ENCODE measurements at places on chromosomes 5 and 9.

DNA sequence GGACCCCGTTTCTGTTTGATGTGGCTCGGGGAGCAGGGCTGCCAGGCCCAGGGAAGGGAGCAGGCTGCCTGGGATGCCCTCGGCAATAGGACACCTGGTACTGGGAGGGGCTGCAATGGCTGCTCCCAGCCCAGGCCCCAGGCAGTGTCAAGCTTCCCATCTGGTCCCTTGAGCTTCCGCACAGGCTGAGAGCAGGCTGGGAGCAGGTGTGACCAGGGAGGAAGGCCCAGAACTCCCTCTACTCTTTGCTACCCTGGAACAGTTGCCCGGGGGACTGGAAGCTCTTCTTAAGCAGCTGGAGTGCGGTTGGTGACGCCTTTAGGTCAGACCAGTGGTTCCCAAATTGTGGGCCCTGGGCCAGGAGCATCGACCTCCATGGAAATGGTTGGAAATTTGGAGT, 186.9 kb downstream of the GADD45G start:
- DNase-seq = no peak

DNA sequence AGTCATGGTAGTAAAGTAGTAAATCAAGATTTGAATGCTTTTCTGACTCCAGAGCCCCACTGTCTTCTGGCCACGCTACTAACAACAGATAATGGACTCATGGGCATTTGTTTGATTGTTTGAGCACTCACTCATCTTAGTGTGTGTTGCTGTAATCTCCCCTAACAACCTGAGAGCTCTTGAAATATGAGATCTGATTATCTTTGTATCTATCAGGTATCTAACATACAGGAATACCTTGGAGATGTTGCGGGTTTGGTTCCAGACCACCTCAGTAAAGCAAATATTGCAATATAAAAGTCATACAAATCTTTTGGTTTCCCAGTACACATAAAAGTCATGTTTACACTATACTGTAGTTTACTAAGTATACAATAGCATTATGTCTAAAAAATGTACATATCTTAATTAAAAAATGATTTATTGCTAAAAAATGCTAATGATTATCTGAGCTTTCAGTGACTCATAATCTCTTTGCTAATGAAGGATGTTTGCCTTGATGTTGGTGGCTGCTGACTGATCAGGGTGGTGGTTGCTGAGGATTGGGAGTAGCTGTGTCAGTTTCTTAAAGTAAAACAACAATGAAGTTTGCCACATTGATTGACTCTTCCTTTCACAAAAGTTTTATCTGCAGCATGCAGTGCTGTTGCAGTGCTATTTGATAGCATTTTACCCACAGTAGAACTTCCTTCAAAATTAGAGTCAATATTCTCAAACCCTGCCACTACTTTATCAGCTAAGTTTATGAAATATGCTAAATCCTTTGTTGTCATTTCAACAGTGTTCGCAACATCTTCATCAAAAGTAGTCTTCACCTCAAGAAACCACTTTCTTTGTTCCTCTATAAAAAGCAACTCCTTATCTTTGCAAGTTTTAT, 92.2 kb downstream of the ZNF462 start:
- no peak for DNase-seq

- no peak for DNase-seq
Measured at GRCh38 chr5:80481019-80481893, 6.6 kb upstream of the FAM151B start.

- DNase-seq = no peak
Measured at GRCh38 chr5:154199671-154200220, 9.2 kb downstream of the GALNT10 start.

GRCh38 chr9:128781187-128782070, 5.6 kb upstream of the TBC1D13 start:
- no peak for DNase-seq

DNA sequence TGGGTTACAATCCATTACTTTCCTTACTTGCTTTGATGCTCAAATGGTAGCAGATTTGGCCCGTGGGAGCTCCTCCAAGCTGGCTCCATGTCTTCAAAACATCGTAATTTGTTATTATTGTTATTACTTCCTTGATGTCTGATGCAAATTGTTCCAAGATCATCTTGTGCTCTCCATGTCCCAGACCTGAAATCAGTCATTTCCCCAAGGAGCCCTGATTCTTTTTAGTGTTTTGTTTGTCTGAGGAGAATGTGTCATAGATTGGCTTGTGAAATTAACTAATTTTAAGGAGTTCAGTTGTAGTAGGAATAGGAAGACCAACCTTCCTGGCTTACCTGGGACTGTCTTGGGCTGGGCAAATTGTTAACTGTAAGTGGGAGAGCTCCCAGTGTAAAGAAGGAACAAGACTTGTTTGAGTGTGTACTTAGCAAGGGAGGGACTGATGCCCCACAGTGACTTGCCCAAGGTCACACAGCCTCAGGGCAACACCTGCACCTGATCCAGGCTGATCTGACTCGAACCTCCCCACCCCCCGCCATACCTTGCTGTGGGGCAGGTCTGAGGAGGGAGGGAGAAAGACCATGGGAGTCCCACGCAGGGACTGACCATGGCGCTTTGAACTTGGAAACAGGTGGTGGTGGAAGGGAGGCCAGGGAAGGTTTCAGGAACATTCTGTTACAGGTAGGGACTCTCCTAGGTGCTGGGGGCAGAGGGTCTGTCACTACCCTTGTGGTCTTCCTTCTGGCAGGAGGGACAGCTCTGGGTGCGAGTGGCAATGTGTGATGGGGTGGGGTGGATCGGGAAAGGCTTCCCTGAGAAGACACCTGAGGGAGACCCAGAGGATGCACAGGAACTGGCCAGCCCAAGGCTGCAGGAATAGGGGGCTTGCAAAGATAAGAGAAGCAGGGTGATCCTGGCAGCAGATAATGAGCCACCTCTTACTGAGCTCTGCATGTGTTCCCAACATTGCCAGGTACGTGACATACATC, 2.7 kb upstream of the BICD2 start:
- no peak for DNase-seq

DNA sequence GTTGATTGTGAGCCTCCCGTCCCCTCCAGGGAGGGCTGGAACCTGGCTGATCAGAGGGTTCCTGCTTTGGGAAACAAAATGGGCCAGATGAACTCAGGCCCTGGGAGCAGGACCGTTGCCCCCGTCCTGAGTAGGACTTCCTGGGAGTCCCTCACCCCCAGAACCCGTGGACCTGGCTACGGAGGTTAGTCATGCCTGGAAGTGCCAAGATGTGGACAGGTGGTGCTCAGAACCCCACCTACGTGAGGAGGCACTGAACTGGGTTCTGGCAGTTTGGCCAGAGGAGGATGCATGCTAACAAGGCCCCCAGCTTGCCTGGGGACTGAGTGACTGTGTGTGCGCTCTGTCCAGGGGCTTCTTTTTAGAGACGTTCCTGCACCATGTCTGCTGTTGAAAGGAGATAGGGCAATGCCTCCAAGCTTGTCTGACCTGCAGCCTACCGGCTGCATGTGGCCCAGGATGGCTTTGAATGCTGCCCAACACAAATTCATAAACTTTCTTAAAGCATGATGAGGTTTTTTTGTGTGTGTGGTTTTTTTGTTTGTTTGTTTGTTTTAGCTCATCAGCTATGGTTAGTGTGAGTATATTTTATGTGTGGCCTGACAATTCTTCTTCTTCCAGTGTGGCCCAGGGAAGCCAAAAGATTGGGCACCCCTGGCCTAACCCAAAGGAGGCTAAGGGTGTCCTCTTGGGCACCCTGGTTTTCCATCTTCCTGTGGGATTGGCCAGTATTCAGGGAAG, 1.8 kb upstream of the DAB2IP start:
- DNase-seq = no peak

- no peak for DNase-seq
Measured at GRCh38 chr5:1005904-1006655, 2.5 kb upstream of the NKD2 start.

DNA sequence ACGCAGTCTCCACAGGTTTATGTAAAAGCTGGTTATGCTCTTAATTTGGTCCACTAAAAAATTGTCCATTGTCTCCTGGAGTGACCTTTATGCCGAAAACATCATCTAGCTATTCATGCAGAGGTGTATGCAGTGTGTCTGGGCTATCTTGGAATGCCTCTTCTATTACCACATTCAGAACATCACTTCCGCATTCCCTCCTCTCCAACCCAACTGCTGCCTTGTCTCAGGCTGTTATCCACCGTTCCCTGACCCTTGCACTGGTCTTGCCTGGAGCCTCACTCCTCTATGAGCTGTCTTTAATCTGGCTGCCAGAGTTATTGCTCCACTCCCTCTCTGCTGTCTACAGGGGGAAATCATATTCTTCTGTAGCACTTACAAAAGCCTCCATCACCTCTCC, 214.1 kb upstream of the ANKRD55 start:
- DNase-seq = no peak

- DNase-seq = no peak
Measured at GRCh38 chr5:116176121-116176520, 91.3 kb downstream of the COMMD10 start.

- DNase-seq = no peak
Measured at GRCh38 chr5:111070272-111071134, 1.0 kb upstream of the TSLP start.

GRCh38 chr5:112625689-112626438, 111.8 kb upstream of the APC start:
- DNase-seq = no peak

GRCh38 chr9:10613419-10613818, 617 bp upstream of the PTPRD start:
- DNase-seq = peak; percentile 31

GRCh38 chr5:153096381-153096780, 394.1 kb upstream of the GRIA1 start:
- no peak for DNase-seq

DNA sequence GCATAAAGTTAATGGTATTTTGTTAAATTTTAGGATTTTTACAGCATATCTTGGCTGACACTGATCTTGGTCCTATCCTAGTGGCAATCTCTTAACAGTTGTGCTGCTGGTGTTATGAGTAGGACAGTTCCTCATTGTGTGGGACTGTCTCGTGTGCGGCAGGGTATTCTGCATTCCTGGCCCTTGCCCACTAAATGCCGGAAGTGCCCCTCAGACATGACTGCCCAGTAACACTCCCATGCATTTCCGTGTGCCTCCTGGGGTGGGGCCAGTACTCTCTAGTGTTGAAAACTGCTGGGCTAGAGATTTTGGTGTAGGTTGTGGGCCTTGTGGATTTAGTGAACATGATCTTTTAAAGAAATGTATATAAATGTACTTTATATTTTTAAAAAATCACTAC, 227.1 kb upstream of the DMRT1 start:
- no peak for DNase-seq

DNA sequence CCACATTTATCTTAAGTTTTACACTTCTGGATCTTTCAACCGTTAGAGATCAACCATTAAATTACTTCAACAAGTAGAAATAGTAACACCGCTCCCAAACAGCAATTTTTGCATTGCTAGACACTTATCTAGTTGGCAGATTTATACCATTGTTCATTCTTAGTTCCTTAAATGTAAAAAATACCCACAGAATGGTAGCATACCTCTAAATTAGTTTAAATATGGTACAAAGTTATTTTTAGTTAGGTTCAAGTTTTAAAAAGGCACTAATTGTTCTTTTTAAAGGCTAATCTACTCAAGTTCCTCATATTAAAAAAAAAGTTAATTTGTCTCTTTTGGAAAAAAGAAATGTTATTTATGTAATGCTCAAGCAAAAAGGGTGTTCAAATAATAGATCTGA, 8.1 kb downstream of the PFDN1 start:
- no peak for DNase-seq

DNA sequence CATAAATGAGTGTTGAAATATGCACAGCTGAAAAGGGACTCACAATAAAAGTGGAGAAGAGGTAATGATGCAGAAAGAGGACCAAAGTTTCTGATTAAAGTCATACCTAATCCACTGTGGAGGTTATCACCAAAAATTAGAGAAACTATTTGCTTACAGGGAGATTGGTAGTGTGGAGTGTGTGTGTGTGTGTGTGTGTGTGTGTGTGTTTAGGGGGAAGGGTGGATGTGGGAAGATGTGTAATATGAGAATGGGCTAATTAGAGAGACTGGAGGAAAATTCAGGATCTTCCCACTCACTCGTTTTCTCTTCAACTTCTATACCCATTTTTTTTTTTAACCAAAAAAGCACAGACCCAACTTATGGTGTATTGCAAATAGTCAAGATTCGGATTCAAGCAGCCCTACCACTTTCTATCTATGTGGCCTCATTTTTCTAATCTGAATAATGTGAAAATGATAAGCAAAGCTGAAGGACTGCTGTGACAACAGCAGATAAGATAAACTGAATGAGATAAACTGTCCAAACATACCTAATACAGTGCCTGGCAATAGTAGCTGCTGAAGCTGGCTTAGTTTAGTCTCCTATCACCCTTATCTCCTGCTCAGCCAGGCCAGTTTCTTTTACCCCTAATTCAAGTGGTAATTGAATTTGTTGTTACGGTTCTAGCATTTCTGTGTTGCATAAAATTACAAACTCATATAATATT, 501.1 kb downstream of the KDM4C start:
- DNase-seq = no peak

DNA sequence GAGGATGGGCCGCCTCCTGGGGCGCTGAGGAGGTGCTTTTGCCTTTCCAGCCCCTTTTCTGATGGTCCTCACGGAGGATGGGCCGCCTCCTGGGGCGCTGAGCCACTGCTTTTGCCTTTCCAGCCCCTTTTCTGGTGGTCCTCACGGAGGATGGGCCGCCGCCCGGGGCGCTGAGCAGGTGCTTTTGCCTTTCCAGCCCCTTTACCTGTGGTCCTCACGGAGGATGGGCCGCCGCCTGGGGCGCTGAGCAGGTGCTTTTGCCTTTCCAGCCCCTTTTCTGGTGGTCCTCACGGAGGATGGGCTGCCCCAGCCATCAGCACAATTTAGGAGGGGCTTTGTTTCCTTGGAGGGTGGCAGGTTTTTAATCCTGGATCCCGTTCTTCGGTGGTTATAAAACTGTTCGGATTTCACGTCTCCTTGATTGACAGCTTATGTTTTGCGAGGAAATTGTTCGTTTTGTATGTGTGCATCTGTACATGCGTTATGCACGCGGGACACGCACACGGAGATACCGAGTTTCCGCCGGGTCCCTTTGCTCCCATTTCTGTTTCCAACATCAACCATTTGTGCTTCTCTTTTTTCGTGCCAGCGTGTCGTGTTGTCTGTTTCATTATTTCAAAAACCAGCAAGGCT, 34.7 kb upstream of the SLC9A3 start:
- DNase-seq = no peak

DNA sequence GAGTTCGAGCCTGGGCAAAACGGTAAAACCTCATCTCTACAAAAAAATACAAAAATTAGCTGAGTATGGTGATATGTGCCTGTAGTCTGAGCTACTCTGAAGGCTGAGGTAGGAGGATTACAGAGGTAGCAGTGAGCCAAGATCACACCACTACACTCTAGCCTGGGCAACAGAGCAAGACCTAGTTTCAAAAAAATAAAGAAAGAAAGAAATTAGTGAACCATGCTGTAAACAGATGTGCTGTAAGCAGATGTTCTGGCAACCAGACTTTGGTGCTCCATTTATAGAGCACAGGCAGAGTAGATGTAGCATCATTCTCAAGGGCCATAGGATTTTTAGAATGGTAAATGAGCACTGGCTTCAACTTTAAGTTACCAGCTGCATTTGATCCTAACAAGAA, 115.4 kb downstream of the ST8SIA4 start:
- no peak for DNase-seq

- no peak for DNase-seq
Measured at GRCh38 chr5:142621227-142621626, 64.7 kb downstream of the FGF1 start.

- no peak for DNase-seq
Measured at GRCh38 chr9:114054191-114054690, 23.9 kb downstream of the AMBP start.

Measured in putamen (tissue), 1 donor.